Vagina (tissue), 2 donors: ENCODE measurements at places on chromosomes 2 and 18.

- DNase-seq, result no peak
Observed at GRCh38 chr2:64342195-64343099, 111.5 kb upstream of the LGALSL start.

DNA sequence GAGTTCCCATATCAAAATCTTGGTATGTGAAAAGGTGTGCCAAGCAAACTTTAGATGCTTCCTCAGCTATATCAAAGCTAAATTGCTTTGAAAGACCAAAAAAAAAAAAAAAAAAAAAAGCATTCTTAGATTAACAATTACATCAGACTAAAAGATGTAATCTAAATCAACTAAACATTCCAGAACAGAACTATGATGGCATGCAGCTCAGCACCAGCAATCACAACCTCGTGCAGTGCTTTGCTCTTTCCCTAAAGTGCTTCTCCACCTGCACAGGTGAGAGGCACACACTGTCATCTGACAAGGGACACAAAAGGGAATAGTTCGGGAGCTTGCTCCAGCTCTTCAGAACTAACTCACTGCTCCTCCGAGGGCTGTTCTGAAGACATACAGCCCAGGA is 37.5 kb downstream of the ADAM17 start:
- DNase-seq, result no peak

DNA sequence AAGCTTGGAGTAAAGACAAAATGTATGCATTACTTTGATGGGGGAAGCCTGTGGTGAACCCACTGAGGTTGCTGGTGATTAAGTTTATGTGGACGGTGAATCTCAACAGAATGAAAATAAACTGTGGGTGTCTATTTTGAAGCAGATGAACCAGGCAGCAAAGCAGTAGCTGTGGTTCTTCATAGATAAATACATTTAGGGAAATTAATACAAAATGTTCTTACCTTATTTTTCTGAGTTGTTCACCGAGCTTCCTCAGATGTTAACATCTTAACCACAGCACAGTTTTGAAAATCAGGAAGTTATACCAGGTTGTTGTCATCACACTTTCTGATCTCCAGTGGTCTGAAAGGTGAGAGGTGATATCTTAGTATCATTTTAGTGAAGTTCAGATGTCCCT is 53.9 kb downstream of the NCK2 start:
- no peak for DNase-seq

DNA sequence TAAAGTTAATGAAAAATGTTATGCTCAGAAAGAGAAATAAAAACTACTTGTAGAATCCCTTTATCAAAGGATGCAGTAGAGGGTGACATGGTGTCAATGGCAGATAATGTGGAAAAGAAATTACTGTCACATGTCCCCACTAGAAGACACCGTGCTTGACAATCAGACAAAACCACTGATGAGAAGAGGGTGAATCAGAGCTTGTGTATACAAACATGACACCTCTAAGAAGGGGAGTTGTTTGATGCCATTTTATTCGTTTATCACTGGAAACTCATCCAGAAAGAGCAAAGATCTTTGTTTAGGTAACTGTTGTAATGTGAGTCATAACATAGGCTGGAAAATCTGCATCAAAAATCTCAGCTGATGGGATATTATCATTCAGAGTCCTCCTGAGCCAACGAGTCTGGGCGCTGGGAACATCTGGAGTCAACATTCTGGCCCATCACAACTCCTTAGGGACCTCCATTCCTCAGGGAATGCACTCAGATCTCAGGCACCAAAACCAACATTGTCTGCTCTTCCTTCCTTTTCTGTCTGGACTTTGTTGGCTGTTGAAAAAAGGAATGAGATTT is 49.5 kb upstream of the RAB12 start:
- no peak for DNase-seq

- DNase-seq, result no peak
Observed at GRCh38 chr2:126344493-126344892, 311.5 kb upstream of the GYPC start.

- no peak for DNase-seq
Observed at GRCh38 chr18:2406544-2406943, 164.8 kb downstream of the METTL4 start.

- DNase-seq, result no peak
Observed at GRCh38 chr2:188235364-188235763, 56.3 kb upstream of the GULP1 start.

- no peak for DNase-seq
Observed at GRCh38 chr18:58225101-58225500, 181.1 kb downstream of the NEDD4L start.

GRCh38 chr18:2368102-2368501 is 203.2 kb downstream of the METTL4 start:
- DNase-seq, result no peak

GRCh38 chr2:9238591-9239326 is 32.1 kb downstream of the ASAP2 start:
- DNase-seq, result no peak

DNA sequence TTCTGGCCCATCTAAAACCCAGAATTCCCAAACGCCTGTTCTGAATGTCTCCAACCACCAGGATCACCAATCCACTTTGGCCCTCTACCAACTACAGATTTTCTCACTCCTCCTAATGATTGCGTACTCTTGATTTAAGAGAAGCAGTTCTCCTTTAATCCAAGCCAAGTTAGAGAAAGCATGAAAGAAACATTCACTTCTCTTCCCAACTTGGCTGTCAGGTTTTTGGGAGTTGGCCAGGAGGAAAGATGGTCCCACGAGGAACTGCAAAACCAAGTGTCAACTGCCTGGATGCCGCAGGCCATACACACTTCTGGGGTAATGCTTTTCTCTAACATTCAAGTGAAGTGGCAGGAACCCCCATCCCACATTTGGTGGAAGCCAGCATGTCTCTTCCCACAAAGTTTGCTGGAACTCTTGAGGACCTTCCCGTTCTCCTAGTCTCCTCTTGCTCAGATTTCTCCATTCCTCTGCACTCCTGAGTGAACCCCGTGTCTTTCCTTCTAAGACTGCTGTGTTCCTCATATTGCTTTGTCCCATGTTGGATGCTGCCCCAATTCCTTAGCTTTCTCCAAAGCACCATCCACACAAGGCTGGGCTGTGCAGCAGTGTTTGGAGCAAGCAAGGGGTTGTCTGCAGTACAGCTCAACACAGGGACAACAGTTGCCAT is 138.5 kb upstream of the LGALSL start:
- no peak for DNase-seq

- no peak for DNase-seq
Observed at GRCh38 chr2:121716126-121716525, 20.5 kb downstream of the NIFK start.
